ENCODE measurements at places on chromosomes 7 and 10.

DNA sequence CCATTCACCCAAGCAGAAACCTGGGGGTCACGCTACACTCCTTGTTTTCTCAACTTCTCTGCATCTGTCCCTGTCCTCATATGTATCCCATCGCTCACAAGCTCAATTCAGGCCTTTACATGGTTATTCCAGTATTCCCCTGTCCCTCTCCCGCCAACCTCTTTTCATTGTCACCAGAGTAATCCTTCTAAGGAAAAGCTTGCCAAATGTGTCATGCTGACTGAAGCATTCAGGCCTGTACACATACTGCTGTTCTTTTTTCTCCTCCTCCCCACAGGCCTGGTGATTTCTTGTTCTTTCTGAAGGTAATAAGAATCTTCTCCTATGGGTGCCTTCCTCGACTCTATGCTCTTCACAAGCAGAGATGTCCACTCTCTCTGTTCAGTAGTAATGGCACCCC, 282.2 kb downstream of the PHTF2 start:
- DNase-seq: no peak

- DNase-seq: no peak
These were observed 184.4 kb downstream of the PTPRN2 start for GRCh38 chr7:158403013-158403821.

DNA sequence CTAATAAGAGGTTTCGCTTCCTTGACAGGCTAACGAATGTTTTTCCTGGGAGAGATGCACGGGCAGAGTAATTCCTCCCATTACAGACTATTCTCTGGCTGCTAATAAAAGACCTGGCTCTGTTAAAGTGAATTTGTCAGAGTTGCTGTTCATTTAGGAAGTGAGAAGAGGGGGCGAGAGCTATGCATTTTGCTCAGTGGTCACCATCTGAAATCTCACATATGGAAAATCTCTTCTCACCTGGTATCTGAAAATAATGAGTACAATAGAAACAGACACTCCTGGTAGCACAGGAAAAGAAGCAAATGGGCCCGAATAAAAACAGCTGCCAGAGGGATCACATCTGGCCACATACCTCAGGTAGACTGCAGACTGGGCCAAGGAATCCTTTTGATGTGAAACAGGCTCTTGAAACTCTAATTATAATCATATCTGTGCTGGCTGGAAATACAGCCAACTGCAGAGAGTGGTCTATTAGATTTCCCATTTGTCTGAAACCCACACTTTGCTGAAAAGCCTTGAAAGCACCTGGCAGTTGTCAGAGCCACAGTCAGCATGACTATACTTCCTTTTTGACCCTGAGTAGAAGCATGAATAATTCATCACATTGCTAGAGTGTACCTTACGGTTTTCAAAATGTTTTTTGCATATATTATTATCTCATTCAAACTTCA, 33.6 kb downstream of the AOAH start:
- DNase-seq: no peak

- DNase-seq: no peak
These were observed 28.5 kb downstream of the EPC1 start for GRCh38 chr10:32318476-32318896.

DNA sequence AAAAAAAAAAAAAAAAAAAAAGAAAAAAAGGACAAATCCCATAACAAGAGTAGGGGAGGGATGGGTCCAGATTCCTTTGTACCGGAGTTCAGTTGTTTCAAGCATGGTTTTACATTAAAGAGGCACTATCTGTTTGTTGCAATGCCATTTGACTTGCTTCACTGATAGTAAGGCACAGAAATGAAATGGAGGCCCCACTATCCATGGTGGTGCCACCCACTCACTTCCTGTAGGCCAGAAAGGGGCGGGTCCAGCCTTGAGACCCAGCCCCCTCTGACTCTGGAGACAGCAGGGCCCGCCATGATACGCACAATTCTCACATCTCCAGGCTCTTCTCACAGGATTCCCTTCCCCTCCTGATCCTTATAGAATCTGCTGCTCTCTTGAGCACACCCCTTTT, 100.0 kb downstream of the CLEC2L start:
- DNase-seq: no peak

GRCh38 chr7:1609023-1609422, 39.2 kb upstream of the PSMG3 start:
- no peak for DNase-seq

GRCh38 chr7:90613088-90613498, 17.0 kb downstream of the CDK14 start:
- DNase-seq: no peak

DNA sequence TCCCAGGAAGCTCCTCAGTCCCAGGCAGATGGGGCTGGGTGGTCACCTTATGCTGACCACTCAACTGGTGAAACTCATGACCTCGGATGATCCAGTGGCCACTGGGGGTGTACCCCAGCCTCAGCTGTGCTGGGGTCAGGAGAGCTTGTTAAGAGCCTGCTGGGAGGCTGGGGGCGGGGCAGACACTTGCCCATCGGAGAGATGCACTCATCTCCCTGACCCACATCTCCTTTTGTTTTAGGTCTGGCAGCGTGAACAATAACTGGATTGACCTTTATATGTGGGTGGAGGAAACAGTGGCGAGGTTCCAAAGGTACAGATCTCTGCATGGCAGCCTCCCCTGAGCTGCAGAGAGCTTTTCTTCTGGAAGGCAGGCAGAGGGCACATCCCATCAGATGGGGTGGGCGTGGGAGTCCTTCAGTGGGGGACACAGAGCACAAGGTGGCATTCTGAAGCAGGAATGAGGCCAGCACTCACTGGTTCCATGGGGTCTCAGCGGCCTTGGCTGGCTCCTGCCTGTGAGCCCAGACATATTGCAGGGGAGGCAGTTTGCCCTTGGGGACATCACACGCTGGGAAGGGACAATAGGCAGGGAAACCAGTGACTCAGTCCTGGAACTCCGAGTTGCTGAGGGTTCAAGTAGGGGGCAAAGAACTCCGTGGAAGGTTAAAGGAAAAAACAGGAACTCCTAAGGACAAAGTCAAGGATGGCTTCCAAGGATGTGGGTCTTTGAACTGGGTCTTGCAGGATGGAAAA, 5.2 kb downstream of the ANTXRL start:
- no peak for DNase-seq

- no peak for DNase-seq
These were observed 9.2 kb downstream of the INPP5A start for GRCh38 chr10:132546567-132547420.

- no peak for DNase-seq
These were observed 235.1 kb upstream of the CXCL12 start for GRCh38 chr10:44619975-44620374.

- DNase-seq: no peak
These were observed 147.5 kb upstream of the CHST15 start for GRCh38 chr10:124240839-124241291.

GRCh38 chr10:69179089-69179742, 818 bp upstream of the SUPV3L1 start:
- peak; percentile 41 for DNase-seq

DNA sequence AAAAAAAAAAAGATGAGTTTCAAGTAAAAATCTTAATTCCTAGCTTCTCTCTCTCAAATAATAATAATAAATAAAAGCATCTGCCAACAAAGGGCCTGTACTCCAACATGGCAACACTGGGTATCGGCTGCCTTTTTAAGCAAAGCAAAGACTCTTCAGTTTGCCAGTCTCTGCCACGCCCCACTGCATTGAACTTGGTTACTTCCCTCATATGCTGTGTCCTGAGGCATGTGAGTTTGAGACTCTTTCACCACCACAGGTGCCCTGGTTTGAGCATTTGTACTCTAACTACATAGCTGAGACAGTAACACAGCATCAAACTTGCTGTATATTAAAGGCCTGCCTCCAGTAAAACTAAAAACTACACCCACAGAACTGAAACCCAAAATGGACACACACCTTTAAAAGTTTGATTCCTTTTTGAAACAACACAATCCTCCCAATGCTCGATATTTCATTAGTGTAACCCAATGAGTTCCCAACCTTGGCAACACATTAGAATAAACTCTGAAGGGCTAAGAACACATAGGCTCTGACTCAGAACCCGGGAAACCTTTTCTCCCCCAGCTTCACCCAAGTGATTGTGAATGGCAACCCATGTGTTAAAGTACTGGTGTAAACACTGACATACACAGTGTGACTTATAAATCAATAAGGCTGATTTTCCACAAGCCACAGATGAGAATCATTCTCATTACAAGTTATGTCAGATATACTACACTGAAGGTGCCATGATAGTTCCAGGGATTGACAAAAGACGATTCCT, 12.0 kb downstream of the JAZF1 start:
- no peak for DNase-seq

DNA sequence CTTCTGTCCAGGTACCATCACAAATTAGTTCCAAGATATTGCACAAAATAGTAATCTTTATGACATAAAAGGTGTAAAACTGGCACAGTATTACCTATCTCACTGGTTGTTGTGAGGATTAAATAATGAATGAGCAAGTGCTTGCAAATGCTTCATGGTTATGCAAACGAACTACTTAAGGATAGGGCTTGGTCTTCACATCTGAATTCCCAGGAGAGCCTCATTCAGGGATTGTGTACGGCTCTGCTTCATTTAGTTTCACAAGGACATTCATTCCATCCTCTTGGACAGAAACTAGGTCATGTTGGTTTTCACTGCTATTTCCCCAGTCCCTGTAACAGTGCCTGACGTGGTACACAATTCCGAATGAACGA, 12.1 kb downstream of the ABCA13 start:
- no peak for DNase-seq
